ENCODE measurements at places on chromosomes 3 and 15.
A peak's percentile ranks its signal among the peaks of the same experiment; 100 is the strongest.

DNA sequence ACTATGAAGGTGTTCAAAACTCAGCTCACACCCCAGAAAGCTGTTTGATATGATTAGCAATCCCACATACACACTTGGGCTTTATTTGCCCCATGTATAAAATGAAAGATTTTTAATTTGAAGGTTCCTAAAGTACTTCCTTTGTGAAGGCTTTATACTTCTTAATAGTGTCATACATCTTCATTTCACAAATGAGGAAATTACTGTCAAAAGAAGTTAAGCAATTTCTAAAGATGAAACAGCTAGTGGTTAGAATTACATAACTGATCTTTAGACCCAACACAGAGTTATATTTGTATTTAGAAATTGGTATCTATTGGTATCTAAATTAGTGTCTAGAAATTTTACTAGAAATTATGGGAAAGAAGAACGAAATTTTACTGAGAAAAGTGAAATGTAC, 7.1 kb downstream of the CD200R1 start:
- no peak for DNase-seq

GRCh38 chr3:49626796-49627195, 47.4 kb upstream of the APEH start:
- no peak for DNase-seq

DNA sequence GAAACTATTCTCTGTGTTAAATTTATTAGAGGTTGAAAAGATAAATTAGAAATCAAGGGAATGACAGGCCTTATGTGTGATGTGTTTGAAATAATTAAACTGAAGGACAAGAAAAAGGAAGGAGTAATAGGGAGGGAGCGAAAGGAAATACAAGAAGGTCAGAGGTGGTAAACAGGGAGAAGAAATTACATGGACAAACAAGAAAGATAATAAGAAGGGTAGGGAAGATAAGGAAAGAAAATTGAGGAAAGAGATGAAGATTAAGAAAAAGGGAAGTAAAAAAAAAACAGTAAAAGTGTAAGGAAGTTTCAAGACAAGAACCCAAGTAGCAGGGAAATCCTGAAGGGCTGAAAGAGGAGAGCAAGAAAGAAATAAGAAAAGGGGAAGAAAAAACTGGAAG, 26.2 kb upstream of the ANXA2 start:
- DNase-seq = no peak

DNA sequence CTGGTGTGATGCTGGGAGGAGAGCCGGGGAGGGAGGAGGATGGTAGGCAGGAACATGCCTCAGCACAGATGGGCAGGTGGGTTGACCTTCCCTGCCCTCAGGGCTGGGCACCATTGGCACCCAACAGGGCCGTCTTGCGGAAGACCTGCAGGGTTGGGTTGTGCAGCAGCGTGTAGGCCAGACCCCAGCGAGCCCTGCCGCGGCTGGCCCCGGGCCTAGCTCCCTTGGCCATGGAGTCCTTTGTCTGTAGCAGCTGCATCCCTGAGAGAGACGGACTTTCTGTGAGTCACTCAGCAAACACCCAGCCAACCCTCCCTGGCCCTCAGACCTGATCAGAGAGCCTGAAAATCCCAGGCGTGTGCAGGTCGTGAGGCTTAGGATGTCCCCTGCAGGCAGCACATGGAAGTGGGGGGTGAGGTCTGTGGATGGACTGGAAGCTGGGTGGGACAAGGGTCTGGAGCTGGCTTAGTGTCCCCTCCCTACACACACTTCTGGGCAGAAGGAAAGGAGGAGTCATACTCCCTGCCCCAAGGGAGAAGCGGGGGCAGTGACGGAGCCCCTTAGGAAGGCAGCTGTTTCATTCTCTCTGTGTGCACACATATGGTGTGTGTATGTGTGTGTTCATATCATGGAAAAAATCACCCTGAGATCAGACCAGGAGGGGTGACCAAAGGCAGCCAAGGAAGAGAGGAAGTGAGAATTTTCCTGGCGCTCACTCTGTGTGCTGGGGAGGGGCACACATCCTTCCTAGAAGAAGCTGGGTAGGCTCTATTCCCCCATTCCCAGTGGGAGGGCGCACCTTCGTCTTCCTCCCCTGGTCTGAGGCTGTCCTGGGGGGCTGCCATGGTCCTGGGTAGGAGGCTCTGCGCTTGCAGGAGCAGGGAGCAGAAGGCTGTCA, 6.7 kb downstream of the ISLR start:
- DNase-seq = peak; percentile 54

GRCh38 chr3:35707904-35708303, 68.6 kb downstream of the ARPP21 start:
- DNase-seq = no peak

DNA sequence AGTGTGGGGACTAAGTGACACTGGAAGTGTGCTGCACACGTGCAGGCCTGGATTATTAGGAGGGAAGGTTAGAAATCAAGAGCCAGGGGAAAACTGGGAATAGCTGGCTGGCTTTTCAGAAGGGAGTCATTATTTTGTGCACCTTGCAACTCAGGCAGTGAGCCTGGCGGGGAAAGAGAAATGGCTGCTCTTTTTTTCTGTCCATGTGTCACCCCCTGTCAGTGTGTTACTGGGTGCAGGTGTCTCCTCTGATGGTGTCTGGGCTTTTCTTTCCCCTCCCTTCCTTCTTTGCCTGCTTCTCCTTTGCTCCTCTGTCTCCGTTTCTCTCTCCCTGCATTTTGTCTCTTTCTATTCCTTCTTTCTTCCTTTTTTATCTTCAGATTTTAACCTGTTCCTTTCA, 130.7 kb downstream of the APBA2 start:
- DNase-seq = no peak

- no peak for DNase-seq
Observed at GRCh38 chr3:192516820-192517219, 210.5 kb downstream of the FGF12 start.

- no peak for DNase-seq
Observed at GRCh38 chr3:129252748-129253147, 3.3 kb downstream of the COPG1 start.

DNA sequence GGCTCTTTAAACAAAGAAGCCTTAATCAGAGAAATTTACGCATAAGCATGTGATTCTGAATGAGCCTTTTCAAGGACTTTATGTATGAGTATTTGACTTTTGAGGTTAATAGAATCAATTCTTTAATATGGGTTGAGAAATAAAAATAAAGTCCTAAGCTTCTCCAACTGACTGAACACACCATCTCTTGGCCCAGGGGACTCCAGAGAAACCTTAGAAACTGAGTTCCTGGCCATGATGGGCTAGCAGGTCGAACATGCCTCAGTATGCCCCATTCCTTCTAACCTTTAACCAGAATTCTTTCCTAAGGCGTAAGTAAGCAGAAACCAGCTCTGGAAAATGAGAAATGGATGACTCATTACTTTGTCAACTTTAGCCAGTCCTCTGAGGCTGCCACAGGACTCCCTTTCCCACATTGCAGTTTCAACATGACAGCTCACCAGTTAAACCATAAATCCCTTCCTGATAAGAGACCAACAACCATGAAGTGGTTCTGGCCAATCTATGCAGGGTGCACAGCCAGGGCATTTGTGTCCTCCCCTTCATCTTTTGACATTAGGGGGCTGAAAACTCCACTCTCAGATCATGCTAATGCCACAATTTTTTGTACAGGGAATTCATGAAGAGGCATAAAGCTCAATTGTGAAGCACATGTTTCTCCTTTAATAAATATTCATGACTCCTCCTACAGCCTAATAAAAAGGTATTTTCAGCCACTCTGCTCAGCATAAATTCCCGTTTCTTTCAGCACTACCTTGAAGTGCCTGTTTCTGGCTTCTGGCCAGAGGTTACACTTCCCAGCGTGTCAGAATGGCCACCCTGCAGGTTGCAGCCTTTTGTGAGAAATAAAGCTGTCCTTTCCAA, 33.3 kb downstream of the TM4SF18 start:
- peak; percentile 26 for DNase-seq
